Lower lobe of right lung (tissue), 2 donors: ENCODE measurements at places on chromosomes 11 and 22. TPM values are rescaled to one million over a fixed set of nuclear protein-coding genes. Genes with fewer than 3 reads are reported as not detected.

- no peak for DNase-seq
These were observed 1.0 kb upstream of the GTPBP1 start for GRCh38 chr22:38704654-38705234.

GRCh38 chr11:72343006-72343756 is 91.2 kb downstream of the CLPB start:
- DNase-seq = no peak

DNA sequence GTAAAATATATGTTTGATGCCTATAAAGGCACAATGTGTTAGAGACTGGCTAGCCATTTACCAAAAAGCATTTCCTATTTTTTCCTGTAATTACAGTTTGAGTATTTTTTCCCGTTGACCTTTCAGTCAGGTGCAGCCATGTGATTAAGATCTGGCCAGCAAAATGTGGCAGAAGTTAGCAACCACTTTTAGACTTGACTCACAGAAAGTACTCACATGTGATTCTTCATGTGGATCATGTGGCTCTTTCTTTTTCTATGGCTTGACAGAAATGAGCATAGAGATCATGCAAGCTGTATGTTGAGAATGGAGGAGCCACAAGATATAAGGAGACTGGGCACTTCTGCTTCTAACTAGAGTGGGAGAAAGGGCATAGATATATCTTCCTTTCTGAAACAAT is 27.3 kb upstream of the RAB38 start:
- no peak for DNase-seq

DNA sequence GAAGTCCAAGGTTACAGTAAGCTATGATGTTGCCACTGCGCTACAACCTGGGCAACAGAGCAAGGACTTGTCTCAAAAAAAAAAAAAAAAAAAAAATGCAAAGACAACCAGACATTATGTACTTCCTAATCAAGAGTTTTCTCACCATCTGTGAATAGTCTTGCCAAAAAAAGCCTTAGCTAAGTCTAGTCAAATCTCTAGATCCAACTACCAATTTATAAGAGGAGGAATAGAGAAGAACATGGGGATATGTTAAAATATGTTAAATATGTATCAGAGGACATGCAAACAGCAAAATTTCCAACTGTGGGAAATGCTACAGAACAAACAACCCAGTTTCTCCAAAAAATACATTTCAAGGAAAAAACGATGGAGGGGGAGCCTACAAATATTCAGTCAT is 45.6 kb downstream of the USP28 start:
- DNase-seq = no peak

GRCh38 chr11:118530180-118530682 is 761 bp upstream of the TMEM25 start:
- DNase-seq = no peak

DNA sequence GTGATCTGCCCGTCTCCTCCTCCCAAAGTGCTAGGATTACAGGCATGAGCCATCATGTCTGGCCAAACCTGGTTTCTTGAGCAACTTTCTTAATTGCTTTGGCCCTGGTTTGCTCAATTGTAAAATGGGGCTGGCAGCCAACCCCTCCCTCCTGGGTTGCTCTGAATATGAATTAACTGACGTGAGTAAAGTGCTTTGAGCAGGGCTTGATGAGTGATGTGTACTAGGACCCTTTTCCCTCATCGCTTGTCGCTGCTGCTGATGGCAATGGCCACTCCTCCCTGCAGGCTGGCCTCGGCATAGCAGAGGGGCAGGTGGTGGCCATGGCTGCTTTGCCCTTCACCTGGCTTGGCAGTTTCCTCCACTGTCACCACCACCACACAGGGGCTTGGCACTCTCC is 41.5 kb downstream of the RNF141 start:
- DNase-seq = no peak

DNA sequence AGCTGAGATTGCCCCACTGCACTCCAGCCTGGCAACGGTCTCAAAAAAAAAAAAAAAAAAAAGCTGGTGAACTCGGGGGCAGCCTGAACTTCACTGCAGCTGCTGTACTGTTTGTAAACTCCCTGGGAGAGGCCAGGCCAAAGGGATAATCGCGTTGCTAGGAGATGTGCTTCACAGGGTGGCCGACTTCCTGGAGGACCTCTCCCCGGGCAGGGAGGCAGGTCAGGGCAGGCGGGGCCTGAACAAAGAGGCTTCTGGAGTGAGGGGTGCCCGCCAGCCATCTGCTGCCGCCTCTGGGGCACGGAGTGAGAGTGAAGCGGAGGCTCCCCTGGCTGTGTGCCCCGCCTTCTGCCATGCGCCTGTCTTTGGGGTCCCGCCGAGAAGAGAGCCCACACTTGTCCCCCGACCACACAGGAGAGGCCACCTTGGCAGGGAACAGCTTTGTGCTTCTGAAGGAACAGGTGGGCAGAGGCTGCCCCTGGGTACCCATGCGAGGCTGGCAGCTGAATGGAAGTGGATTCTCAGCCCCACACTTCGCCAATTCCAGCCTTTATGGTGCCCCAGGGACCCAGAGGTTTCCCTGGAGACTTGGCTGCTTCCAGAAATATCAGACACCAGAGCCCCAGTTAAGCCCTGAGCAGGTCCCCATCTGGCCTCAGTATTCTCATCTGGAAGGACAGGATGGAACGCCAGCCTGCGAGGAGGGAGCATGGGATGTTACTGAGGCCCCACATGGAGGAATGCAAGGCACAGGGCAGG is 29.6 kb downstream of the TMEM184B start:
- DNase-seq = no peak

Gene PKNOX2
- total RNA-seq = 14.4 TPM

Gene SERPIND1
- total RNA-seq = 0.24 TPM

Gene INPP5J
- total RNA-seq = 4.6 TPM
